ENCODE measurements at places on chromosomes 13 and 19.

DNA sequence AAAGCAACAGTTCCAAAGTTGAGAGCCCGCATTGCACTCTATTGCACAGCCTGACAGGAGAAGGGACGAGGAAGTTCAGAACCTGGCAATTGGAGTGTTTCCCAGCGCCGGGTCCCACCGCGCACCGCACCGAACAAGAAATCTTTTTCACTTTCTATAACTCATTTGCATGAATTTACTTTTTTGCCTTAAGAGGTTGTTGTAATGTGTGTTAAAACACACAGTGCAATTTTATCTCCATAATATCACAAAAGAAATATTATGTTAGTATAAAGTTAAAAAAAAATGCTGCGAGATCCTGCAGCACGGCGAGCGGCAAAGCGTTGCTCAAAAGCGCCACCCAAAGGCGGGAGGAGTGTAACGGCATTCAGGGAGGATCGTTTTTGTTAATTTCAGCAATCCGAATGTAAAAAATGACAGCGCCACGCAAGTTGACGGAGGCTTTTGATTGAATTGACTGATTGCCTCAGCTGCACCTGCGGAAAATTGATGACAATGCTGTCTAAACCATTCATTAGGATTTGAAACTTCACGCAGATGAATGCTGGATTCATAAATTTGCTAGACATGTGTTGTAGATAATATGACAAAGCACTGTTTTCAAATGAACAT, 303.6 kb upstream of the ZNF507 start:
- DNase-seq, result no peak

- no peak for DNase-seq
Observed at GRCh38 chr19:46760363-46760762, 14.1 kb upstream of the STRN4 start.

GRCh38 chr19:1133471-1133929, 29.7 kb downstream of the GPX4 start:
- DNase-seq, result peak; percentile 41

DNA sequence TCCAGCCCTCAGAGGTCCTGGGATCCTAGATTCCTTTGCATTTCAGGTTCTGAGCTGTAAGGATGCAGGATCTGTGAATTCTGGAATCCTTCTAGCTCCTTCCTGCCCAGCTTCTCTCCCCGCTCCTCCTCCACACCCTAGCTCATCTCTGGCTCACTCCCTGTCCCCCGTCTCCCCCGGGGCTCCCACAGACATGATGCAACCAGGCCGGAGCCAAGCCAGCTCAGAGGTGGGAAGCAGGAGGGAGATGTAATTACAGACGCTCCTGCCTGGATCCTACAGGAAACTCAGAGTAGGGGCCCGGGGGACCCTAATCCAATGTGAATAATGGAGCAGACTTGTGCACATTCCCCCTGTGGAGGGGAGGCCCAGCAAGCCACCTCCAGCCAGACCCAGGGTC, 4.5 kb downstream of the GNG8 start:
- DNase-seq, result no peak

DNA sequence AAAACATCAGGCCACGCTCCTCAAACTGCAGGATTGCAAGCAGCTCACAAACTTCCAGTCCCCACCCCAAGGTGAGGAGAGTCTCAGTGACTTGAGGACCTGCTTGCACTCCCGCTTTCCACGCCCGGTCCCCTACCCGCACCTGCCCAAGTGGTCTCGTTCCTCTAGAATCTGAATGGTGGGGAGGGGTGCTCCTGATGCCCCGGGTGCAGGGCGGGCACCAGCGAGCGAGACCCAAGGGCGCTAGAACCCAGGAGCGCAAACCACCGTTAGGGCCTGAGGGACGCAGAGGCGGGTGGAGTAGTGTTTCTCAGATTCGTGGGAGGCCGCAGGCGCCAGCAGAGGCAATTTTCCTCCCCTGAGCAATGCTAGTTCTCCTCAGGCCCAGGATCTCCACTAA, 40.3 kb downstream of the SOX1 start:
- no peak for DNase-seq

DNA sequence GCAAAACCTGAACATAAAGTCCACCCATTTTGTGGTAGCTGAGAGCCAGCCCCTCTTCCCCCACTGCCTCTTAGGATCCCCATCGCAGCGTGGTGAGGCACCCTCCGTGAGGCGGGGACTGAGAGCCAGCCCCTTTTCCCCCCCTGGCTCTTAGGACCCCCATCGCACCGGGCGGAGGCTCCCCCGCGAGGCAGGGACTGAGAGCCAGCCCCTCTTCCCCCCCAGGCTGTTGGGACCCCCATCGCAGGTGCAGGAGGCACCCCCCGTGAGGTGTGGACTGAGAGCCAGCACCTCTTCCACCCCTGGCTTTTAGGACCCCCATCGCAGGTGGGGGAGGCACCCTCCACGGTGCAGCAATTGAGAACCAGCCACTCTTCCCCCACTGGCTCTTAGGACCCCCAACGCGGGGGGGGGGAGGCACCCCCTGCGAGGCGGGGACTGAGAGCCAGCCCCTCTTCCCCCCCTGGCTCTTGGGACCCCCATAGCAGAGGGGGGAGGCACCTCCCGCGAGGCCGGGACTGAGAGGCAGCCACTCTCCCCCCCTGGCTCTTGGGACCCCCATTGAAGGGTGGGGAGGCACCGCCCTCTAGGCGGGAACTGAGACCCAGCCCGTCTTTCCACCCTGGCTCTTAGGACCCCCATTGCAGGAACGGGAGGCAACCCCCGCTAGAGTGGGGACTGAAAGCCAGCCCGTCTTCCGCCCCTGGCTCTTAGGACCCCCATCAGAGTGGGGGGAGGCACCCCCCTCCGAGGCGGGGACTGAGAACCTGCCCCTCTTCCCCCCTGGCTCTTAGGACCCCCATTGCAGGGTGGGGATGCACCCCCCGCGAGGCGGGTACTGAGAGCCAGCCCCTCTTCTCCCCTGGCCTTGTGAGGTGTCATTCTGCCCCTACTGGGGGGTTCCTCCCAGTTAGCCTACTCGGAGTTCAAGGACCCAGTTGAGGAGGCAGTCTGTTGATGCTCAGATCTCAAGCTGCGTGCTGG, 366.4 kb upstream of the SPRY2 start:
- DNase-seq, result no peak

- no peak for DNase-seq
Observed at GRCh38 chr19:40889366-40889765, 7.3 kb upstream of the CYP2A7 start.

GRCh38 chr13:99223587-99223986, 22.9 kb downstream of the UBAC2 start:
- DNase-seq, result no peak

DNA sequence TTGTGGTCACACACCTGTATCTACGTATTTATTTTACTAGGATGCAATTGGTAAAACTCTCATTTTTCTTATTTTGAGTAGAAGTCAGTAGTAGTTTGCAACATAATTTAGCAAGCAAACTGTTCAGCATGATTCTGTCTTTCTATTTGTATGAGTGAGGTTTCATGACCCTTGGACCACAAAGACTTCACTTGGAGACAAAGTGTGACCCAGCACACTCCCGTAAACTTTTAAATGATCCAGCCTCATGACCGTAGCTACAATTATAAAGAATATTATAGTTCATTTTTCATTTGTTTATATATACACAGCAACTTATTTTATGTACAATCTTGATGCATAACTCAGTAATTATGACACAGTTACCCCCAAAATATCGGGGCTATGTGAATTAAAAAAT, 86.5 kb downstream of the ERCC5 start:
- DNase-seq, result no peak

DNA sequence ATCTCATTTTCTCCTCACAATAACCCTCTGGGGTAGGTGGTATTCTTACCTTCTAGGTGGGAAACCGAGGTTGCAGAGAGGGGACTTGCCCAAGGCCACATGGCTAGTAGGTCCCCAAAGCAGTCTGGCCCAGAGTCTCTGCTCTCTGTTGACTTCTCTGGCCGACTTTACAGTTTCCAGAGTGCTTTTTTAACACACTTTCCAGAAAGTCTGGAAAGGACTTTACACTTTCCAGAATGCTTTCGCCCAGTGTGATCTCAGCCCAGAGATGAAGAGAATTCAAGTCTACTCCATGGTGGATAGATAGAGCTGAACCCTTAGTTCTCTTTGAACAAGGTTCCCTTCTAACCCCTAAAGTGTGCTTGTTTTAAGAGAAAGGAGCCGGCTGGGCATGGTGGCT, 12.2 kb downstream of the ARHGAP35 start:
- no peak for DNase-seq

GRCh38 chr19:17909003-17909732, 23.6 kb upstream of the CCDC124 start:
- no peak for DNase-seq

GRCh38 chr19:5052515-5052914, 83.6 kb downstream of the KDM4B start:
- no peak for DNase-seq

GRCh38 chr13:78258304-78258703, 339.7 kb upstream of the EDNRB start:
- no peak for DNase-seq

- DNase-seq, result no peak
Observed at GRCh38 chr19:14039181-14039580, 7.6 kb downstream of the IL27RA start.

DNA sequence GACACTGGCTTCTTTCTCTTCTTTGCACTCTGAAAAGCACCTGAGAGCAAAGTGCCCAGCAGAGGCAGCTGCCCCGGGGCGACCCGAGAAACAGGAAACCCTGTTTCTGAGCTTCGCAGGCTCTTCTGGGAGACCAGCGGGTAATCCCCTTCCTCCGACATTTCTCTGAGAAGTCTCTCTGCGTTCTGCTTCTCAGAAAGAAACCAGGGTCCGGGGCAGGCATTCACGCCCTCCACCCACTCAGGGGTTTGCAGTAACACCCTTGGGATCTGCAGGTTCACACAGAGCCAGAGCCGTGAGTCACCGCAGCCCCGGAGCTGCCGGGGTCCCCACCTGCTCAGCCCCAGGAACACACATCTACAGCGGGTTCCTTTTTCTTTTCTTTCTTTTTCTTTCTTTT, 86.0 kb downstream of the GADD45B start:
- DNase-seq, result no peak

DNA sequence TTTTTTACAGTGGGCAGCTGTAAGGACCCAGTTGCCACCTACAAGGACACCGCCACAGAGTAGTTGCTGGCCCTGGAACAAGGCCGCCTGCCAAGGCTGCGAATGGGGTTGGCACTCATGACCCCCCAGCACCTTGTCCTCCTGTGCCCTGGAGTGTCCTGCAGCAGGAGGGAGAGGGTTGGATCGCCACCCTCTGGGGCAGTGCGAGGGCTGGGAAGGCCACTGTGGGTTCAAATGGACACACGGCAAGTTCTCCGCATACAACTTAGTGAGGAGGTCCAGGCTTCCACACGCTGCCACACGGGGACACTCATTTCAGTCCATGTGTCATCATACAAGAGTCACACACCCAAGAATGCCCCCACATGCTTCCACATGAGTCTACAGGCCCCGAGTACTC, 978 bp downstream of the KLK8 start:
- no peak for DNase-seq

GRCh38 chr13:30895773-30896172, 10.3 kb upstream of the MEDAG start:
- no peak for DNase-seq

DNA sequence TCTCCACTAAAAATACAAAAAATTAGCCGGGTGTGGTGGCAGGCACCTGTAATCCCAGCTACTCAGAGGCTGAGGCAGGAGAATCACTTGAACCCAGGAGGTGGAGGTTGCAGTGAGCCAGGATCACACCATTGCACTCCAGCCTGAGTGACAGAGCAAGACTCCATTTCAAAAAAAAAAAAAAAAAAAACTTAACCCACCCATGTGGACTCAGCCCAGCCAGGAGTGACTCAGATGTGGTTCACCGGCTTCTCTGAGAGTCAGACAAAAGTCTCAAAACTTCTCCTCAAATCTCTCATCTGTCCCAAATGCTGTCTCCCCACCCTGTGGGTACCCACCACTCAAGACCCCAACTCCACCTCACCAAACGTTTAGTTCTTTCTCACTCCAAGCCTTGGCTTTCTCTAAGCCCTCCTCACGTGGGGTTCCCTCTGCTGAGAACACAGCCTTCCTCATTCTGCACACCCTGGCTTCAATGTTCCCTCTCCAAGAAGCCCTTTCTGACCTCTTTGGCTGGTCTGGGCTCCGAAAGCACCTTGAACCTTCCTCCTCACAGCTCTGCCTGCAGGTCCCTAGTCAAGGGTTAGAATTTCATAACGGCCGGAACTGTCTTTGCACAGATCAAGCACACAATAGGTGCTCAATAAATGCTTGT, 11.1 kb upstream of the RAB3A start:
- DNase-seq, result no peak

DNA sequence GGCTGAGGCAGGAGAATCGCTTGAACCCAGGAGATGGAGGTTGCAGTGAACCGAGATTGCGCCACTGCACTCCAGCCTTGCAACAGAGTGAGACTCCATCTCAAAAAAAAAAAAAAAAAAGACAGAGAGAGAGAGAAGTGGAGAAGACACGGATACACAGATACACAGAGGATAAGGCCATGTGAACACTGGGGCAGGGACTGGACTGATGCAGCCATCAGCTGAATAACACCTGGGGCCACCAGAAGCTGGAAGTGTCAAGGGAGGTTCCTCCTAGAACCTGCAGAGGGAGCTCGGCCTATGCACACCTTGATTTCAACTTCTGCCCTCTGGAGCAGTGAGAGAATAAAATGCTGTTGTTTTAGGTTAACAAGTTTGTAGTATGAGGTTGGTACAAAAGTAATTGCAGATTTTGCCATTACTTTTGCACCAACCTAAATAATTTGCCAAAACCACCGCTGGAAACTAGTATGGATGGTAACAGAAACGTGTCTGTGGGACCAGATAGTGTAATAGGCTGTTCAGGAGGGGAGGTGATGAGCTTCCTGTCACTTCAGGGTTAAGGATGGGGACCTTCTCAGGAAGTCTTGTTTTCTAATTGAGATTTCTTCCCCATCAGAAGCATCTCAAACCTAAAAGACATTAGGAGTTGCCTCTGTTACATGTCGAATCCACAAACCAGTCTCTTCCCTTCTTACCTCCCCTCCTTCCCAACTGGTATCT, 36.4 kb upstream of the IGSF23 start:
- no peak for DNase-seq

DNA sequence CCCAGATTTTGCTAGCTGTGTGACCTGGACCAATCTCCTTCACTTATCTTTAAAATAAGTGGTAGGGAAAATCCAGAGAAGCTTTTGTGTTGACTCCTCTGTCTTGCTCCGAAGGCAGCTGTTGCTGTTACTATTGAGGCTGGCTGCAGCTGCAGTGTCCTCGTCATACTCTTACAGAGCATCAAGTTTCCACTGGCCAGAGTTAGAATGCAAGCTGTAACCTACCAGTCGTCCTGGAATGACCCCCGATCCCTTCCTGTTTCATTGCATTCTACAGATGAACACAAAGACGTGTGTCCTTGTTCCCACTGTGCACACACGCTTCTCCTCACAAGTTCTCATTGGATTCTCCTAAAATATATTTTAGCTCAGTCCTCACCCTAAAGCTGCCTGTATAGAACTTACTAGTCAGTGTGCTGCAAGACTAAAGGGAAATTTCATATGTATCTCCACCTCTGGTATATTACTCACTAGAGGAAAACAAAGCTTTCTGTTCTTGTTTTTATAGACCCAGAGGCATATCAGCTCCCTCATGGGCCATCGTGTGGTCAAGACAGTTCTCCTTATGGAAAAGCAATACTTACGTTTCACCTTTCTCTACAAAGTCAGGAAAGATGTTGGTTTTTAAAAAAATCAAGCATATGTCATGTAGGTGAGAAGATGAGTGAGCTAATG, 589.8 kb downstream of the LMO7 start:
- DNase-seq, result no peak
